Lung microvascular endothelial cell (primary cell): ENCODE measurements at places on chromosomes 7 and 10.

GRCh38 chr7:105011831-105012502 lies 2.0 kb upstream of the KMT2E start:
- DNase-seq = peak; percentile 28

DNA sequence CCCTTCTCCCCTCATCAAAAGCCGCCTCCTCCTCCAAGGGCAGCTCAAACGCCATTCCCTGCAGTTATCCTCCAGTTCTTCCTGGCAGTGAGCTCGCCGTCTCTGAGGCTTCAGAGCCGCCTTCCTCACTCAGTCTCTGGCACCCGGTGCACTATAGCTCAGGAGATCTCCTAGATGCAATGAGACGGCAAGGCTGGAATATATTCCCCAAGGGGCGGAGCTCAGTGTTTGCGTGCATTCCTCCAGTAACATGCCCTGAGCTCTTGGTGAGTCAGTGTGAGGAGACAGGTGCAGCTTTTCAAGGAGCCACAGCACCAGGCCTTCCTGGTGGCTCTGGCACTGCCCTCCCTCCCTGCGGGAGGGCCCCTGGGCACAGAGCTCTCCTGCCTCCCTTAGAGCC lies 512.6 kb upstream of the FOXK1 start:
- DNase-seq = no peak

GRCh38 chr7:27143950-27144780 lies 684 bp upstream of the HOXA5 start:
- no peak for DNase-seq

DNA sequence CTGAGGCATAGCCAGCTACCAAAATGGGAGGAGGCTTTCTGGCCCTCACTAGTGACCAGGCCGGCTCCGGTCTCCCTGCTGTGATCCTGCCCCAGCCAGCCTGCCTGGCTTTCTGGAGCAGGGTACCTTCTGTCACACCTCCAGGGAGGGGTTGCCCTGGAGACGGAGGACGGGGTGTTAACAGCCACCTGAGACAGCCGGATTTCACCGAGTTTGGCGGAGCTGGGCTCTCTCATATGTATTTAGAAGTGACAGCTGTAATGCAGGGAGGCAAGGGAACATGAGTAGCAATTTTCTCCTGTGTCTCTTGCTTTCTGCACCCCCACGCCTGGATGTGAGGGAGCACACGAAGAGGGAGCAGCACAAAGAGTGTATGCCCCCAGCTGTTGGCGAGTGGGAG lies 473.3 kb downstream of the PLXNA4 start:
- no peak for DNase-seq

- no peak for DNase-seq
Observed at GRCh38 chr7:102289057-102289456, 2.4 kb downstream of the SH2B2 start.

DNA sequence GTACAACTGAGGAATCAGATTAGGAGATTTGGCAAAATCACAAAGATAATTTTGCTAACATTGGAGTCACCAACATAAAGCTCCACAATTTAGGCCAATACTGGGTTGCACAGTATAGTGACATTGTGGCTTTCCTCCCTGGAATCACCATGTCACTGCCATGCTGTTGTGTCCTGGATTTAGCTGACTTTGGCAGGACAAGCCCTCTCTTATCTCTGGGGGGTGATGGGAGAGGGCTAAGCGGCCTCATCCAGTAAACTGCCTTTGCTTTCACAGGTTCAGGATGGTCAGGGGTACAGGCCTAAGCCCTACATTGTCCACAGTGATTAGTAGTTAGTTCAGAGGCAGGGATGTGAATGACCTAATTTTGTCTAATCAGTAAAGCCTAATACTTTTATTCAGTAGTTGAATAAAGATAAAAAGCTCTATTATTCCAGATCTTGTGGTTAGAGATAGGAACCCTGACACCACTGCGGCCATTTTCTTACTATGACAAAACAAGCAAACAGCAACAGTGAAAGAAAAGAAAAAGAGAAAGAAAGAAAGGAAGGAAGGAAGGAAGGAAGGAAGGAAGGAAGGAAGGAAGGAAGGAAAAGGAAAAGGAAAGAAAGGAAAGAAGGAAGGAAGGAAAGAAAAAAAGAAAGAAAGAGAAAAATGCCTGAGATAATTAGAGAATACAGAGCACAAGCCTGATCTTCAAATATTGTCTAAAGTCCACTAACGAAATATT lies 140.1 kb downstream of the ETV1 start:
- peak; percentile 27 for DNase-seq

GRCh38 chr7:79459381-79459780 lies 5.9 kb upstream of the MAGI2 start:
- DNase-seq = no peak

DNA sequence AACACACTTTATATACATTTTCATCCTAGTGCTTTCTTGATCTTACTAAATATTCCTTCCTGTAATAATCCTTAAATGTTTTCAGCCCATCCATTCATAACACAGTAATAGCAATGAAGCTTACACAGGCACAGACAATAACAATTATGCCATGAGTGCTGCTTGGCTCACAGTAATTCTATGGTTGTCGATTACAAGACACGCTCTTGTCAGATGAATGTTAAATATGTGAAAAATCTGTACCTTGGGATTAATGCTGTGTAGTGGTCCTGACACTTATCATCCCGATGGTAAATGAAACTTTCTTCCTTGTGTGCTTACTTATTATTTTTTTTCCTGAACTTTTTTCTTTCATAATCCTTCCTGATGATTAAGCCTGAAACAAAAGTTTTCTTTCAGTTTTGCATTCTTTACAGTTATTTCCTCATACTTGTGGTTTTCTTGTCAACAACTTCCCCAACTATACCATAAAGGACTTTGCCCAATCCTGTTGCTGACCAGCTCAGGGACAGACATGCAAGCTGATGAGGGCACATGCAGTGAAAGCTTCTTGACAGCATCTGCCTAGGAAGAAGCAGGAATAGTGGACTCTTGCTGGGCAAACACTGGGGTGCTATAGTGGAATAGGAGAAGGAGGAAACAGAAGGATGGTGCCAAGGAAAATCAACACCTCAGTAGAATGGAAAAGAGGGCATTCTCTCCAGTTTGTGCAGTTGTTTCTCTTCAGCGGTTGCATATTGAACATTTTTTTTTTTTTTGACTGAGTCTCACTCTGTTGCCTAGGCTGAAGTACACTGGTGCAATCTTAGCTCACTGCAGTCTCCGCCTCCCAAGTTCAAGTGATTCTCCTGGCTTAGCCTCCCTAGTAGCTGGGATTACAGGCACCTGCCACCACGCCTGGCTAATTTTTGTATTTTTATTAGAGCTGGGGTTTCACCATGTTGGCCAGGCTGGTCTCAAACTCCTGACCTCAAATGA lies 6.7 kb upstream of the MGAM2 start:
- no peak for DNase-seq

DNA sequence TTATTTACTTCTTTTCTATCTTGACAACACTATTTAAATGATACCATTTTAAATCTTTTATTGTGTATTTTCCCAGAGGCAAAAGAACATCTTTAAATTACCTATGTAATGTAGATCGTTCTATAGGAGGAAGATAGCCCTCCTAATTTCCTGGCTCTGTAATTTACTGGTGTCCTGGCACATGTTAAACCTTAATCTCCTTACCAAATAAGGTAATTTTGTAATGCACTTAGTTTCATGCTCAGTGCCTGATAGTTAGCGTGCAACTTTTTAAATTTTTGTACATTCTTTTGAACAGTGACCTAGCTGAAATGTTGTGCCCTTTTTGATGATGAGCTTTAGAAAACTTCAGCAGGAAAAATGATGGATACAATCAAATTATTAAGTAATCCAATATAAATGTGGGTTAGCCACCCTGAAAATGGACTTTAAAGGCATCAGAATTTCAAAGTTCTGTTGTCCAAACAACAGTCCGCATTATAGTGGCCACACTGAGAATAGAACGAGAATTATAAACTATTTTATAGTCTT lies 81.4 kb downstream of the ABCB5 start:
- DNase-seq = no peak

GRCh38 chr7:37986908-37987330 lies 66.5 kb downstream of the EPDR1 start:
- no peak for DNase-seq
